WERI-Rb-1 (cell line): ENCODE measurements at places on chromosomes 12 and 14.

- no peak for DNase-seq
Measured at GRCh38 chr12:75471902-75472890, 8.4 kb upstream of the GLIPR1 start.

- DNase-seq = peak; percentile 55
Measured at GRCh38 chr12:63098851-63099250, 52.1 kb downstream of the AVPR1A start.

DNA sequence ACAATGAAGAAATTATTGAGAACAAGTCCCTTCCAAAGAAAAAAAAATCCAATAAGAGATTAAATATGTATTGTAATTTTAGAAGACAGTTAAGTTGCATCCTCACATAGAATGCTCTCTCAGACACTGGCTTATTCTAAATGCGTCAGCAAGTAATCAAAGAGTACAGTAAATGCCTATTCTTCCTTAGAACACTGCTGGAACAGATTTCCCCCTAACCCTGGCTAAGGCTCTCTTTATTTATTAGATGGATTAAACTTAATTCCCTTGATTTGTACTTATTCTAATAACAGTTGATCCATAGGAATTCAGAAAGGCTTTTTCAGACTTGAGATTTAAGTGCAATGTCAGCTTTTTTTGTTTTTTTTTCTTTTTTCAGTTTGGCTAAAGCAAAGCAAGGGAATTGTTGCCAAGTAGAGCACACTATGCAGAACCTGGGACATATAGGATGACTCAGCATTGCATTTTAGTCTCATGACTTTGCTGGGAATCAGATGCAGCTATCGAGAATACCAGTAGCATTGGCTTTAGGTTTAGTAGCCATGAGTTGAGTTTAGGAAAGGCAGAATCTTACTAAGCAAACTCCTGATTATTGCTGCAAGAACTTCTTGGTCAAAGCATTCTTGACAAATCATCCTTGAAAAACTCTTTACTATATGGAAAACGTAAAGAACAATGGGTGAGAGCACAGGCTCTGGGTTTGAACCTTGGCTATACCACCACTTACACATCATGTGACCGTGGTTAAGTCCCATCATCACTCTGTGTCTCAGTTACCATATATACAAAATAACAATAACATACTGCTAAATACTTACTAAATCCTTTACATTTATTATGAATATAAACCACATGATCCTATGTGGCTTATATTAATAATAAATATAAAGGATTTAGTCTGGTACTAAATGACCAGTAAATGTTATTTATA lies 26.7 kb downstream of the MED21 start:
- no peak for DNase-seq

- no peak for DNase-seq
Measured at GRCh38 chr14:101200008-101200649, 296.6 kb upstream of the RTL1 start.

- no peak for DNase-seq
Measured at GRCh38 chr14:94622653-94623421, 10.6 kb downstream of the SERPINA3 start.

DNA sequence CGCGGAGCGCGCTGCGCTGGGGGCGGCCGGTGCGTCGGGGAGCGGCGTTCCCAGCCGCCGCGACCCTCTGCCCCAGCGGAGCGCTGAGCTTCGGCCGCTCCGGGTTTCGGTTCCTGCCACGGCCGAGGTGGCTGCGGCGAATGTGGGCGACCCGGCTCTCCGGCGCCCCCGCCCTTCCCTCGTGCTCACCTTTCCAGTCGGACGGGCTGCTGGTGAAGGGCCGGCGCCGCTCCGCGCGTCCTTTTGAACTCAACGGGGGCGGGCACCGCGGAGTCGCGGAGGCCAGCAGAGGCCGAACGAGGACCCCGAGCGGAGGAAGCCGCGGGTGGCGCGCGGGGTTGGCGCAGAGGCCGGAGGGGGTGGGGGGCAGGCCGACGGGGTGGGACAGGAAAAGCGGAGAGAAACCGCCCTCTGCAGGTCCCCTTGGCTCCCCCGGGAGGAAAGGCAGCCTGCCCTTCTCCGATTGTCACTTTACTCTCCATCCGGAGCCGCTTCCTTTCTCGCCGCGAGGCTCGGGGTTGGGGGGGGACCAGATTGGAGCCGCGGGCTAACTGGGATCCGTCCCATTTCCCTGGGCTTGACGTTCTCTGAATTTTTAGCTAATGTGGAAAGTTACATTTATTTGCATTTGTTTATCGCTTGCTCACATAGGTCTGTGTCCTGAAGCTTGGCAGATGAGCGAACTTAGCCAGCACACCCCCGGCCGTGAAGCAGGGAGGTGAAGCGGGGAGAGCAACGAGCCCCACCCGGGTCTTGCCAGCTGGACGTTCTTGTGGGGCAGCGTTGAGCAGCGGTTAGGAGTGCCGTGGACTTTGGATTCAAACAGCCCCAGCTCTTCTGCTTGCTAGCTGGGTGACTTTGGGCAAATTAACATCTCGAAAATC lies at the start of gene SMAGP:
Gene SMAGP (minus strand): TSS at position 349 of the 884 bp plus-strand sequence. CDS start 1,137 bp downstream, outside the sequence.
- peak; percentile 76 for DNase-seq

DNA sequence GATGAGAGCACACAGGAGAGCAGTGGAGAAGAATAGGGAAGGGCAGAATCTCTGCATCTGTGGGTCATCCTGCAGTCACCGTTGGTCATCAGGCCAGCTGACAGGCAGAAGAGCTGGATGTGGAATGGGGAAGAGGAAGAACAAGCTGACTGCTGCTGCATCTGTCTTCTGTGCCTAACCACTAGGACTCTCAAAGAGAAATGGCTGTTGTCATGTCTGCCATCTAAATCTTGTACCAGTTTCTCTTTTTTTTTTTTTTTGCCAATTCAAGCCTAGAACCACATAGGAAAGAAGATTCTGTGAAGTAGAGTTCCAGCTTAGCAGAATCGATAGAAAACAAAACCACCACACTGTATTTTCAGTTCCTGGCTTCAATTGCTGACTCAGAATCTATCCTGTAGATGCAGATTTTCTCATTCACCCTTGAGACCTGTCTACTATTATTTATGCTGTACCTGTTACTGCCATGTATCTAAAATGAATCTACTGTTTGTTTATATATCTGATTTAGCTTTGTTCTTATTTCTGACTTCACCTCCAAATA lies 421.9 kb upstream of the PRICKLE1 start:
- no peak for DNase-seq

GRCh38 chr12:52203079-52203921 lies 11.5 kb upstream of the KRT80 start:
- no peak for DNase-seq

GRCh38 chr14:53368711-53369201 lies 215.6 kb upstream of the DDHD1 start:
- no peak for DNase-seq

GRCh38 chr12:21129906-21130305 lies 1.1 kb upstream of the SLCO1B1 start:
- no peak for DNase-seq

DNA sequence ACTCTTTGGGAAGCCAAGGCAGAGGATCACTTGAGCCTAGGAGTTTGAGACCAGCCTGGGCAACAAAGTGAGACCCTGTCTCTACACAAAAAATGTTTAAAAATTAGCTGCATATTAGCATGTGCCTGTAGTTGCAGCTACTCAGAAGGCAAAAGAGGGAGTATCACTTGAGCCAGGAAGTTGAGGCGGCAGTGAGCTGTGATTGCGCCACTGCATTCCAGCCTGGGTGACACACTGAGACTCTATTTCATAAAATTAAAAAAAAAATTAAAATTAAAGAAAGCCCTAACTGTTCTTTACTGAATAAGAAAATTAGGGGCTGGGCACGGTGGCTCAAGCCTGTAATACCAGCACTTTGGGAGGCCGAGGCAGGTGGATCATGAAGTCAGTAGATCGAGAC lies 27.0 kb downstream of the SENP1 start:
- DNase-seq = no peak

DNA sequence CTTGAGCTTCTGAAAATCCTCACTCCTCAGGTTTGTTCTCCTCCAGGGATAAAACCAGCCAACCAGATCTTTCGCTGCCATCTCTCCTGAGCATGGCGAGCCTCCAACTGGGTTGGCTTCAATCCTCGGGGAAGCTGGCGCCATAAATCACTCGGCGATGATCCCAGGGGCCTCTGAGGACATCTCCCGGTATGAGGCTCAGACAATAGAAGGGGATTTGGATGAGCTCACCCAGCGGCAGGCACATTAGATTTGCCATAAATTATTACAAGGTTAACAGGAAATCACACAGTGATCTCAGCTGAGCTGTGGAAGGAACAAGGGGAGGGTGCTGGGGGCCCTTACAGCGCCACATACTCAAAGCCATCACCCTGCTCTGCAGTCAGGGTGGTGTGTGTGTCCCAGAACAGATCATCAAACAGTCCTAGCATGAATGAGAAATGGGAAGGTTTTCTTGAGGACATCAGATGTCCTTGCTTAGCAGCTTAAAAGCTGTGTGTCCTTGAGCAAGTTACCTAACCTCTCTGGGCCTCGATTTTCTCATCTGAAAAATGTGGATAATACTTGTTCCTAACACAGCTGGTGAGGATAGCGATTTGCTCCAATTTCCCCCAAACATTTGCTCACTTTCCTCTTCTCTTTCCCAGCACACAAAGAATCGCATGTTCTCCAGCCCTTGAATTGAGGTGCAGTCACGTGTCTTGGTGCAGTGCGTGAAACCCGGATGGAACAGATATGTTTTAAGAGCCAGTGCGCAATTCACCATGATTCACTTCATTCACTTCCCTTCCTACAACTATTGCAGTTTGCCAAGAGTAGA lies 142.8 kb downstream of the SCARB1 start:
- peak; percentile 98 for DNase-seq

- DNase-seq = no peak
Measured at GRCh38 chr14:66076176-66076575, 410.0 kb upstream of the CCDC196 start.

DNA sequence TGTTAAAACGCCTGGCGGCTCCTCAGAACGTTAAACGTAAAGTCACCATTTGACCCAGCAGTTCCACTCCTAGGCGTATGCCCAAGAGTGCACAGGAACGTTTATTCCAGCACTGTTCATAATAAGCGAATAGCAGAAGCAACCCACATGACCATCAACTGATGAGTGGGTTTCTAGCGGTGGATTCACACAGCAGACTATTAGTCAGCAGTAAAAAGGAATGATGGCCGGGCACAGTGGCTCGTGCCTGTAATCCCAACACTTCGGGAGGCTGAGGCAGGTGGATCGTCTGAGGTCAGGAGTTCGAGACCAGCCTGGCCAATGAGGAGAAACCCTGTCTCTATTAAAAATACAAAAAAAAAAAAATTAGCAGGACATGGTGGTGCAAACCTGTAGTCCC lies 22.4 kb upstream of the FBRSL1 start:
- no peak for DNase-seq

DNA sequence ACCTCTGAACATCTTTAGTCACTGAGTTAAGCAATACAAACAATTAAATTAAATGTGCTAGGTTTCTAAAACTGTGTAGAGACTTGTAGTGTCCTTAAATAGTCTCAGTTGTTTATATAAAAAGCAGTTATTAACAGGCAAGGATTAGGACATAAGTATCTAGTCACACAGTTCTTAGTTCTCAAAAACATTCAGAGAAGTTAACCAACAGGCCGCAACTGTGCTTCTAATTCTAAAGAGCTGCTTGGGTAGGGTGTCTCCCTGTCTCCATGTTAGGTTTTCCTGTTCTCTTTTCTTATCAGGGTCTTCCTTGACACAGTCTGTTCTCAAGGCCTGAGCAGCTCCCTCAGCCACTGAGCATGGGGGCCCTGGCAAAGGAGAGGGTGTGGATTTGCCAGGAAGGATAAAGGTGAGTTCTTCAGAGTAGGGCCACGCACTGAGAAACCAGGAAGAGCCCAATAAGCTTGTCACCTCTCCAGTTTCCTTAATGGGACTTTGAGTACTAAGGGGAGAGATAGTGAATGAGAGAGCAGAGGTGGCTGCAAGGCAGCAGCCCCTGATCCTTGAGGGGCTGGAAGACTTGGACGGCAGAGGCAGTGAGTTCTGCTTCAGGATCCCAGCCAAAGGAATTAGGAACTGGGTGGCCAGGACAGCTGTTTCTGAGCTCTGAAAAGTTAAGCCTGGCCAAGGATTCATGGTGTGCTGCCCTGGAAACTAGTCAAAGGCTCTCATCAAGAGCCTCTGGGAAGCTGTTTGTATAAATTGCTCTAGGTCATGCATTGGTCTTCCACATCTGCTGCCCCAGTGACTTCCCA lies 177.3 kb downstream of the MYRFL start:
- no peak for DNase-seq

DNA sequence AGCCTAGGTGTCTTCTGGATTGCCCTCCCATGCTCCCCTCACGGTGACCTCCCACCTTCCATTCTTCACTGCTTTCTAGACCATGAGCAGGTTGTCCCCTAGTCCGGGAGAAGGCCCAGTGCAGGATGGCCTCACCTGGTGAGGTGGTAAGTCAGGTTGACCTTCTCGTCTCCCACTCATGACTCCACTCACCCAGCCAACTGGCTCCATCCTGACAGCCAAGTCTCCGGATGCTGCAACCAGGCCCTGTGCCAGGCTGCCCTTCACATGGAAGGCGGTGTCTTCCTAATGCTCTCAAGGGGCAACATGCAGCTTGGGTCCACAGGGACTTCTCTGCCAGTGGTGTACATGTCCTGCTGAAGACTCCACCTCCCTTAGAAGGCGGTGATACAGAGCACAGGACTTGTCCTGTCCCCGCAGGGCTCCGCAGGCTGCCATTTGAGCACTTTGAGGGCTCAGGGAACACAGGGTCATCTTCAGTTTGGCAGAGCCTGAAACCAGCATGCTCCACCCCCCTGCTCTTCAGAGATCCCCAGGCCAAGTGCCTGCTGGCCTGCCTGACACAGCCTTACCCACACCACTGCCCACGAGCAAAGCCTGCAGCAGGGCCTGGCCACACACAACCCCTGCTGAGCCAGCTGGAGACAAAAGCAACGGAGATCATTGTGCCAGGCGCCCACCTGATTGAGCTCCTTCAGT lies 25.4 kb downstream of the BATF start:
- DNase-seq = no peak

DNA sequence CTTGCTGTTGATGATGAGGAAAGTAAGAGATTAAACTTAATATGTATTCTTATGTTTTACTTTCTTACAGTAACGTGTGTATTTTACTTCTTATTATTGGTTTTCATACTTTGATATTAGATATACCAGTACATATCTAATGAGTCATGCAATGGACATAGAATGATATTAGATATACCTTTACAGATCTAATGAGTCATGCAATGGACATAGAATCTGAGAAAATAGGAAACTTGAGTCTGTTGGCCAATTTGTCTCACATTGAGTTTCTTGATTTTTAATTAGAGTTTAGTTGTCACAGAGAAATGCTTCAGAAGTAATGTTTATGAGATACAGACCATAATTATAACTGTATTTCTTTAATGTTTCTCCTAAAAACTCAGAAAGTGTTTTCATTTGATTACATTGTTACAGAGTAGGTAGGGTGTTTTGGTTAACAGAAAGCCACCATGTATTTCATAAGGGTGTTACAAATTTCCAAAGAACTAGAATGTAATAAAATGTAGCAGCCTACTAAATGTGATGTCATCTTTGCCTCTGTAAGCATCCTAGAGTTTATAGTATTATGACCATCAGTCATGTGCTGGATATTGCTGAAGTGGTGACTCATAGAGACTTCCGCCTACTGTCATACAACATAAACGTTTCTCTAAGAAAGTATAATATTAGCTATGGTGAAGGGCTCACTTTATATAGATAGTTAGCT lies 3.0 kb downstream of the GAS2L3 start:
- DNase-seq = no peak
